Activated CD4-positive, alpha-beta memory T cell treated with anti-CD3 and anti-CD28 coated beads, Interleukin-2, amount 10 ng/mL, durations not matched to agents 7 days and 5 days (primary cell): ENCODE measurements at places on chromosomes 12 and 14.

GRCh38 chr12:78726854-78727253 is 137.7 kb upstream of the SYT1 start:
- DNase-seq, result no peak

GRCh38 chr14:76673261-76673660 is 88.0 kb upstream of the VASH1 start:
- DNase-seq, result no peak

- no peak for DNase-seq
These were observed 16.9 kb downstream of the FZD10 start for GRCh38 chr12:130179191-130179590.

DNA sequence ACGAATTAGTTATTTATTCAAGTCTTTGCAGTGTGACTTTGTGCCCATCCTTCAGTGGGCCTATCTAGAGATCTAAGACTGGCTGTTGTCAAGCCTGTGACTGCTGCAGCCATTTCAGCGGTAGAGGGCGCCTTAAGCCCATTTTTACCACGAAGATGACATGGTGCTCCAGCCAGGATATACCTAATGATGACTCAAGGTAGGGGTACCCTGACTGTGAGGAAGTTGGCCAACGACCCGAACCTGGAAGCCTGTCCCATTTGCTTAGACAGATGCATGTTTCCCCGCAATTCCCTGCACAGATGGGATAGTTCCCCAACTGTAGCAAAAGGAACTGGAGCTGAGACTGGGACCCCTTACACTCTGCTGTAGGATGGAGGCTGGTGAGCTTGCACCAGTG is 41.3 kb downstream of the RAB3IP start:
- no peak for DNase-seq

DNA sequence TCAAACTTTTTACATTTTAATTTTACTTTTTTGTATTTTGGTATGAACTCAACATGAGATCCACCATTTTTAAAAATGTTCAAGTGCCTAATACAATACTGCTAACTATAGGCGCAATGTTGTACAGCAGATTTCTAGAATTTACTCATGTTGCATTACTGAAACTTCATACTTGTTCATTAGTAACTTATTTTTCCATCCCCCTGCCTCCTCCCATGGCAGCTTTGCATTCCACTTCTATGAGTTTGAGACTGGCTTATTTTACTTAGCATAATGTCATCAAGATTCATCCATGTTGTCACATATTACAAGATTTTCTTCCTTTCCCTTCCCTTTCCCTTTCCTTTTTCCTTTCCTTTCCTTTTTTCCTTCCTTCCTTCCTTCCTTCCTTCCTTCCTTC is 825.9 kb downstream of the SLC16A7 start:
- DNase-seq, result no peak

GRCh38 chr12:46521145-46521544 is 148.6 kb upstream of the SLC38A2 start:
- no peak for DNase-seq

GRCh38 chr12:127998988-127999387 is 268.0 kb upstream of the TMEM132C start:
- no peak for DNase-seq

GRCh38 chr12:95851606-95852005 is 7.1 kb upstream of the SNRPF start:
- no peak for DNase-seq

DNA sequence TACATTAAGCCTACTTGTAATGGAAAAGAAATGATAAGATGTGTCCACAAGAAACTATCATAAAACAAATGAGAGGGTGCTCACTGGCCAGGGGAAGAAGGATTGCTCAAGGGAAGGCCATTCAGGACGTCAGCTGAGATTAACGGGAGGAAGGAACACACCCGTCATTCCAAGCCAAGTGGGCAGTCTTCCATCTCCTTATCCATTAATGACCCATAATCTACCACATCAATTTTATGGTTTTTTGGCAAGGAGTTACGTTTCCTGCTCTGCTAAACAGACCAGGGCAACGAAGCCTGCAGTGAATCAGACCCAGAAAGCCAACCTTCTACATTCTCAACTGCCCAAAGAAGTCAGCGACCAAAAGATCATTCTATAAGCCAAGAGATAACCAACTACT is 25.1 kb downstream of the PRKAB1 start:
- no peak for DNase-seq

- DNase-seq, result no peak
These were observed 250.5 kb downstream of the MED13L start for GRCh38 chr12:116026768-116027550.

DNA sequence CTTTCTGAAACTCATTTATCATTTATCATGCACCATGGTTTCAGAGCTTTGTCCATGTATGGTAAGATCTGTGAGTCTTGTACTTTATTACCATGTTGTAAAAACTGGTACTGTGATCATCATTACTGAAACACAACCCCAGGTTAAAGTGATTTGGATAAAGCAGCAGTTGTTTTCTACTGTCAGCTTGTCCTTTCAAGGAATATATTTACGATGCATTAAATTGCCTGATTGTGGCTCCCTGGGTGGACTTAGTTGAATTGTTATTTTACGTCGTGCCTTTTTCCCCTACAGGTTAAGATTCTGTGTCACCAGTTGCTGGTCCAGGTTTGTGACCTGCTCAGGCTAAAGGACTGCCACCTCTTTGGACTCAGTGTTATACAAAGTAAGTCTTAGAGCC is 46.1 kb downstream of the FRMD6 start:
- DNase-seq, result no peak

GRCh38 chr12:51417826-51418225 is 6.8 kb upstream of the SLC4A8 start:
- no peak for DNase-seq

DNA sequence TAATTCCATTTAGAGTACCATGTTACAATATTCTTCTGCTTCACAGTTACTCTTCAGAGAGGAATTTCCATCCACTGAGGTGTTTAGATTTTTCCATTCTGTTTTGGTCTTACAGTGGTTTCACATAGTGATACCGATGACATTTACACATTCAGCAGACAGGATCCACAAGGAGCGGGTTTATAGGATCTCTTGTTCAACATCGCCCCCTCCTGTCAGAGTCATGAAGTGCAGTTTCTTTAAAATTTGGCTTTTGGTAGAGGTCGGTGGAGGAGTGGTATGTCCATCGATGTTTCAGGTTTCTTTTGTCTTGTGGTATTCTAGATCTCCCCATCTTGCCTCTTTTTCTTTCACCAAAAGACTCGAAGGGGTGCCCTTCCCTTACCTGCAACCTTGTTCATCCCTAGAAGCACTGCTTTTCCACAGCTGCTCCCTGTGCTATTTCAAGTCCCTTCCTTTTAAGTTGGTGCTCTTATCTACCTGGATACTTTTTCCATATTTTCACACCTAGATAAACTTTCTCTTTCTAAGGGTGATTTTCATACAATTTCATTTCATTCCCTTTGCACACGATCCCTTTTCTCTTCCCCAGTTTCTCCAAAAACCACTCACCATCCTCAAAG is 181.3 kb downstream of the ITPR2 start:
- peak; percentile 48 for DNase-seq

- peak; percentile 13 for DNase-seq
These were observed 323.3 kb upstream of the RTL1 start for GRCh38 chr14:101226603-101227425.

GRCh38 chr14:85576848-85577542 is 47.1 kb downstream of the FLRT2 start:
- no peak for DNase-seq

- no peak for DNase-seq
These were observed 1.9 kb downstream of the BCL7A start for GRCh38 chr12:122023339-122024131.

- no peak for DNase-seq
These were observed 142.6 kb downstream of the GPHN start for GRCh38 chr14:66650491-66650911.

- DNase-seq, result no peak
These were observed 26.2 kb downstream of the KITLG start for GRCh38 chr12:88553941-88554658.

GRCh38 chr12:65764325-65764724 is 60.0 kb upstream of the HMGA2 start:
- no peak for DNase-seq

- DNase-seq, result no peak
These were observed 138.3 kb downstream of the TMEM121 start for GRCh38 chr14:105664691-105665090.

GRCh38 chr12:45907955-45908354 is 82.4 kb downstream of the SCAF11 start:
- DNase-seq, result no peak

- no peak for DNase-seq
These were observed 152.1 kb downstream of the SLC8A3 start for GRCh38 chr14:70036665-70037064.

- DNase-seq, result no peak
These were observed 9.8 kb downstream of the NKX2-1 start for GRCh38 chr14:36510078-36510799.

- no peak for DNase-seq
These were observed 81.3 kb downstream of the MED13L start for GRCh38 chr12:116196226-116196625.

GRCh38 chr12:66916189-66916588 is 237.3 kb upstream of the GRIP1 start:
- no peak for DNase-seq

- DNase-seq, result no peak
These were observed 109.3 kb upstream of the MYF6 start for GRCh38 chr12:80598004-80598606.

DNA sequence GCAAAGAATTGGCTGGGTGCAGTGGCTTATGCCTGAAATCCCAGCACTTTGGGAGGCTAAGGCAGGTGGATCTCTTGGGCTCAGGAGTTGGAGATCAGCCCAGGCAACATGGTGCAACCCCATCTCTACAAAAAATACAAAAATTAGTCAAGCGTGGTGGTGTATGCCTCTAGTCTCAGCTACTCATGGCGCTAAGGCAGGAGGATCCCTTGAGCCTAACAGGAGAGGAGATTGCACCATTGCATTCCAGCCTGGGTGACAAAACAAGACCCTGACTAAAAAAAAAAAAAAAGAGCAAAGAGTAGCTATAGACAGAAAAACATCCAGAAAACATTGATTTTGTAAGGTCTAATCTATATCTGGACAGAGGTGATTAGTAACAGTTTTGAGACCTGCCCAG is 25.0 kb downstream of the KIF21A start:
- DNase-seq, result no peak

GRCh38 chr14:87994974-87995373 is 2.0 kb upstream of the GALC start:
- DNase-seq, result peak; percentile 47

DNA sequence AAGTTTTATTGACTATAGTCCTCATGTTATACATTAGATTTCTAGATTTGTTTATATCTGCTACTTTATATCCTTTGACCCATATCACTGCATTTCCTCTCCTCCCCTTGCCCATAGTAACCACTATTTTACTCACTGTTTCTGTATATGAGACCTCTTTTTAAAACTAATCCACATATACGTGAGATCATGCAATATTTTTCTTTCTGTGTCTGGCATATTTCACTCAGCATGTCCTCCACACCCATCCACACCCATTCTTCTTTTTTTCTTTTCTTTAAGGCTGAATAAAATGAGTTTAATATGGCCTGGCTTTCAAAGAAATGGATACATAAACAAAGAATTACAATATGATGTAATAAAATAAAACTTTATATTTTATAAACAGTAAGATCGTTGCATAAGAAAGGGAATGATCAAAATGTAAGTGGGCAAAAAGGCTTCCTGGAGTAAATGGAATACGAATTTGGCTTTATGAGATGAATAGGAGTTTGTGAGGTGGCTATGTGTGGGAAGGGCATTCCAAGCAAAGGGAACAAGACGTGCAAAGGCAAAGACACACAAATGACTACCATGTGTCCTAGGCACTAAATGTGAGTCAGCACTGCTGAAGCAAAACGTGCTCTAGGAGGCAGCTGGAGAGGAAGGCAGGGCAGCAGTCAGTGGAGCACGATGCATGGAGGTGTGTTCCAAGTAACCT is 53.2 kb upstream of the HIF1A start:
- no peak for DNase-seq
